Activated CD4-positive, alpha-beta T cell treated with anti-CD3 and anti-CD28 coated beads for 4 hours (primary cell): ENCODE measurements at places on chromosomes 3 and 15.

GRCh38 chr3:172148702-172149565 is 109.6 kb downstream of the FNDC3B start:
- DNase-seq = no peak

DNA sequence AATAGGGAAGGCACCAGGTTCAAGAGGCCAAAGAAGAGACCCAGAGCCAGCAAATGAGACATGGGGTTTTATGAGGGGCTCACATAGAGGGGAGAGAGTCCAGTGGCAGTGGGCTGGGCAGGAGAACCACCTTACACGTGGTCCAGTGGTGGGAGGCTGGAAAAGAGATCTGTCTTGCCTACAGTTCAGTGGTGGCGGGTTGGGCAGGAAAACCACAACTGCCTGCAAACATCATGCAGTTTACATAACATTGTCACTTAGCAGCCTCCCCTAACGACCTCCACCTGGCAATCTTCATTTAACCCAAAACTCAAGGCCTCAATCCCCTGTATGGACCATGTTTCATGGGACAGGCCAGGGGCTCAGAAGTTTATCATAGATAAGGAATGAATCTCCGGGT is 29.1 kb downstream of the CRYGS start:
- DNase-seq = no peak

- no peak for DNase-seq
Observed at GRCh38 chr15:85692873-85693272, 101.9 kb downstream of the KLHL25 start.

DNA sequence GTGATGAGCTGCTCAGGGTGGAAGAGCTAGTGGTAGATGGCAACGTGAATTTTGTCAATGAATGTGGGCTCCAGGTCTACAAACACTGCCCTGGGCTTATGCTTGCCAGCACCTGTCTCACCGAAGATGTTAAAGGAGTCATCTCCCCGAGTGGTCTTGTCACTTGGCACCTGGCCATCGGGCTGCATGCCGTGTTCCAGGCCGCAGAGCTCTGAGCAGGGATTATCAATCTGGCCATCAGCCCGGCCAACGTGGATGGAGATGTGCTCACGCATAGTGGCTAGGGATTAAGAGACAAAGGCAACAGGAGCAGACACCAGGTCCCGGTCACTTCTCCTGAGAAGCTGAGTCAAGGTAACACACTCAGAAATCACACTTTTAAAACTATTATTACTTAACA is 54.8 kb upstream of the ACTC1 start:
- DNase-seq = no peak

DNA sequence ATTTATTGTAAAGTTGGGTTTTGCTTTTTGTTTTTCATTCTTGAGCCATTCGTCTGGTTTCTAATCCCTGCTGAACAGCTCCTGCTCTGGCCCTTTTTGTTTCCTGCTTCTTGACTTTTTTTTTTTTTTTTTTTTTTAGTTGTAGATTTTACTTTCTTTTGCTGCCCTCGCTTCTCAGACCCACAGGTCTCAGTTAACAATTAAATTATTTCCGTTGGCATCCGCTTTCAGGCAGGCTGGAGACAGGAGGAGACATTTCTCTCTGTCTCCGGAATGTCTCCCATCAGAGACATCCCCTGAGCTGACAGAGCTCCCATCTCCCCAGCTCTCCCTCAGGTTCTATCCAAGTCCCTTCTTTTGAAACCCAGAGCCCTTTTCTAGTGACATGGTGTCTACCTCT is 68.6 kb downstream of the SLC6A6 start:
- DNase-seq = no peak

- DNase-seq = no peak
Observed at GRCh38 chr15:67165254-67166253, 88.9 kb downstream of the AAGAB start.
